Putamen (tissue), 1 donor: ENCODE measurements at places on chromosomes 12 and 14.

DNA sequence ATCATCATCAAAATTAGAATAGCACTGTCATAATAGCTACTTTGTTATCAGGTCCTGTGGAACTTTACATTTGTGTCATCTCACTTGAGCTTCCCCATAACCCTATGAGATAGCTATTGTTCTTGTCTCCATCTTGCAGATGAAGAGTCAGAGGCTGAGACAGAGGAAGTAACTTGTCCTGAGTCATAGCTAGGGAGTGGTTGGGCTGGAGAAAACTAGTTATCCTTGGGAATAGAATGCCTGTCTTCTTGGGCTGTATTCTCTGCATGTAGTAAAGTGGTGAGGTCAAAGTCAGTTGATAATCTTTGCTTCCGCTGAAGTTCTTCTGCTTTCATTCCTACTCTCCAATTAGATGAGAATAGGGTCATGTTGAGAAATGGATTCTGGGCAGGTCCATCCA lies 117.0 kb downstream of the SMOC1 start:
- DNase-seq = no peak

GRCh38 chr12:124592050-124592449 lies 24.6 kb upstream of the NCOR2 start:
- no peak for DNase-seq

DNA sequence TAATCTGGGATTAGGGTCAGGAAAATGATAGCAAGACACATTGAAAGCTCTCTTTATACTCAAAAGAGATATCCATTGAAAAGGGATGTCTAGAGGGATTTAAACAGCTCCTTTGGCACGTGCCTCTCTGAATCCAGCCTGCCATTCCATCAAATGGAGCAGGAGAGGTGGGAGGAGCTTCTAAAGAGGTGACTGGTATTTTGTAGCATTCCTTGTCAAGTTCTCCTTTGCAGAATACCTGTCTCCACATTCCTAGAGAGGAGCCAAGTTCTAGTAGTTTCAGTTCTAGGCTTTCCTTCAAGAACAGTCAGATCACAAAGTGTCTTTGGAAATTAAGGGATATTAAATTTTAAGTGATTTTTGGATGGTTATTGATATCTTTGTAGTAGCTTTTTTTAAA lies 25.4 kb upstream of the PLEKHD1 start:
- no peak for DNase-seq

- no peak for DNase-seq
These were observed 22.5 kb downstream of the SYNE3 start for GRCh38 chr14:95493976-95494375.

- DNase-seq = no peak
These were observed 31.0 kb downstream of the TMEM116 start for GRCh38 chr12:111981987-111982386.

- DNase-seq = no peak
These were observed 121.4 kb downstream of the TRMT5 start for GRCh38 chr14:60859525-60859924.

DNA sequence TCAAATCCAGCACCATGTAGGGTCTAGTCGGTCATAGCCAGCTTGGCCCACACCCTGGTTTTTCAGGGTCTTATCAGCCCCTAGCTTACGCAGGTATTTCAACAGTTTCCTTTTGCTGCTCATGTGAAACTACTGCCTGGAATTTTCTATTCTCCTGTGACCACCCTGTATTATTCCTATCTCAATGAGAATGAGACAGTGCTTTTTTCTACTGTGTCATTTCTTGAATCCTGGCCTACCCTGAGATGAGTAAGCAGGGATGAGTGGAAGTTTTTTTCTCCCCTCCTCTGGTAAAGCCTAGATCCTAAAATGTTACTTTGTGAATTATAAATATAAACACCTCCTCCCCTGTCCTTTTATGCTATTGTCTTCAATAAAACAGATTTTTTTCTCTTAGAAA lies 62.7 kb upstream of the ARID2 start:
- no peak for DNase-seq

DNA sequence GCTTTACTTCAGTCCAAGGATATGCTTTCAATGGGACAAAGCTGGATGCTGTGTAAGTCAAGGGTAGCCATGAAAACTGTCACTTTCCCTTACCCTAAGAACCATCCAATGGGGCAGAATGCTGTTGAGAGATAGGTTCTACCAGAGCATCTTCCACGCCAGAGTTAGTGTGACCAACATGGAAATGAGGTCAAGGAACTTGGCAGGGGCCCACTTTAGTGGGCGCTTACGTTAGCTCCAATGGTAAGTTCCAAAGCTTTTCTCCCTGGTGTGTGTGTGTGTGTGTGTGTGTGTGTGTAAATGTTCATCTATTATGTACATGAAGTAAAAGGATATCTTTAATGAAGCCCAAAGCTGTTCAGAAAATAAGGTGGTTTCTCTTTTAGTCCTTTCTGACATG lies 124.1 kb downstream of the GTF2A1 start:
- DNase-seq = no peak

DNA sequence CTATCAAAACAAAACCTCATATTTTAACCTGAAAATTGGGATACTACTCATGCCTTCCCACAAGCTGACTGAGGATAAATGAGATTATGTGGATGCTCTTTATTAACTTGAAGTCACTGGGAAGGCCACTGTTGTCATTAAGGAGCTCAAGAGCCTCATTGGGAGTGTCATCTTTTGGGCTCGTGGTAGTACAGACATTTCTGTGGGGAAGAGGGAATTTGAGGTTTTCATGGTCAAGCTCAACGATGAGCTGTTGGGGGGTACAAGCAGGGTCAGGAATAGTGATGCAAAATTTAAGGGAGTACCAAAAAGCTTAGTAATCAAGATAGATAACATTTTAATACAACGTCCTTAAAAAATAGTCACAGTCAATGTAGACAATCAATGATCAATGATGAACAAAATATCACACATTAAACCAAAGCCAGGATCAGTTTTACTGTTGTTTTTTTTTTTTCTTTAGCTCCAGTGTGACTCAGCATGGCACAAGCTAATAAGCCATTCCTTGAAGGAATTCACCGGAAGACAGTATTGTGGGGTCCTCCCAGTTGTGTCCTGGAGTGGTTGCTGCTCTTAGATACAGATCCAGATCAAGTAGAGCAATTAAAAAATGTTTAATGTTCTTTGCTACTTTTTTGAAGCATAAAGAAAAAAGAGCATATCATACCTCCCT lies 130.9 kb downstream of the C12orf75 start:
- no peak for DNase-seq

GRCh38 chr12:52874573-52875435 lies 26.0 kb upstream of the KRT78 start:
- DNase-seq = no peak

- no peak for DNase-seq
These were observed 21.1 kb upstream of the FSCB start for GRCh38 chr14:44528180-44528579.

DNA sequence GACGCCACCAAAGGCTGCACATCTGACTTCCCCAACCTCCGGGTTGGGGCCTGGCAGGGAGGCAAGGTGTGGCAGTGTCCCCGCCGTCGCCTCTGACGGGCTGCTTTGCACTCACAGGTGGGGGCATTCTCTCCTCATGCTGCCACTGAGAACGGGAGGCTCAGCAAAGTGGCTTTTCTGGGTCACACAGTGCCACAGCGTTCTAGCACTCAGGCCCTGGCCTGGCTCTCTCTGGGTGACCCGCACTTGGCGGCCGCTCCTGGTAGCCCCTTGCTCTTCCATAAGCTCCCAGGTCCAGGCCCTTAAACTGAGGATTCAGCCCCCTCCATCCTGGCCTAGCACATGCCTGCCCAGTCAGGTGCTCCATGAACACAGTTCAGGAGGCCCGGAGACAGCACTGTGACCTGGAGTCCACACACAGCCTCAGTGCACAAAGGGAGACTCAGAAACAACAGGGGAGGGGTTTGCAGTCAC lies 25.2 kb downstream of the SERPINA1 start:
- DNase-seq = no peak

- DNase-seq = no peak
These were observed 307.3 kb downstream of the EGLN3 start for GRCh38 chr14:33643426-33644181.

- DNase-seq = peak; percentile 72
These were observed 81.5 kb downstream of the DPF3 start for GRCh38 chr14:72812292-72812851.

DNA sequence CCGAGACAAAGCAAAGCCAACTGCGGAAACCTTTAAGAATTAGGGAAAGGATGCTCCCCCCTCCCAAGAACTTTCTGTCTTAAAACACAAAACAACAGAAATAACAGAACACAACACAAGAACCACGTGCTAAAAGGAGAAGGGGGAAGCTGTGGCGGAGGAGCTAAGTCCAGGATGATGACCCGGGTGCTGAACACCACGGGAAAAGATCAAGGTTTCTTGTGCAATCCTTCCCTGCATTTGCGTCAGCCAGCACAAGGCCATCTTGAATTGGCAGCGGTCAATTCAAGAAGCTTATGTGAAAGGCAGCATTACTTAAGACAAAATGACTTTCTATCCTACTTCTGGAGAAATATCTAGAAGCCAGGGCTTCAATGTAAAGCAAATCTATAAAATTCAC lies 11.0 kb upstream of the CREBL2 start:
- no peak for DNase-seq

GRCh38 chr14:95408731-95409476 lies 89.2 kb upstream of the CLMN start:
- no peak for DNase-seq

GRCh38 chr12:2453761-2454090 lies 341.0 kb upstream of the FKBP4 start:
- no peak for DNase-seq

DNA sequence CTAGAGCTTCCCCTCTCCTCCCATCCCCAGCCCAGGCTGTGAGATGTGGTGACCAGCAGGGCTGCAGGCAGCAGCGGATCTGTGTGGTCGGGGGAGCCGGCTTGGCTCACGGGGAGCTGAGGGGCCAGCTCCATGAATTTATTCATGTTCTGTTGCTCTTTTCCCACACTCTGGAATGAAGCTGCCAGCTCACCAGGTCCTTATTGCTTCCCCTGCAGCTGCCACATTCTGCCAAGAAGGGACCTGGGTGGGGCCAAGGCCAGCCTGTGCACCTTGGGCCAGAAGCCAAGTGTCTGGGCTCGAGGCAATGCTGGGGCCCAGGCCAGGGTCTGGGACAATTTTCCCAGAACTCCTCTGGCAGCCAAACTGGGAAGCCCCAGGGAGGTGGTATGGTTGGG lies 2.5 kb upstream of the C1QL4 start:
- DNase-seq = no peak

- DNase-seq = no peak
These were observed 7.4 kb downstream of the SERPINA12 start for GRCh38 chr14:94501588-94502516.

DNA sequence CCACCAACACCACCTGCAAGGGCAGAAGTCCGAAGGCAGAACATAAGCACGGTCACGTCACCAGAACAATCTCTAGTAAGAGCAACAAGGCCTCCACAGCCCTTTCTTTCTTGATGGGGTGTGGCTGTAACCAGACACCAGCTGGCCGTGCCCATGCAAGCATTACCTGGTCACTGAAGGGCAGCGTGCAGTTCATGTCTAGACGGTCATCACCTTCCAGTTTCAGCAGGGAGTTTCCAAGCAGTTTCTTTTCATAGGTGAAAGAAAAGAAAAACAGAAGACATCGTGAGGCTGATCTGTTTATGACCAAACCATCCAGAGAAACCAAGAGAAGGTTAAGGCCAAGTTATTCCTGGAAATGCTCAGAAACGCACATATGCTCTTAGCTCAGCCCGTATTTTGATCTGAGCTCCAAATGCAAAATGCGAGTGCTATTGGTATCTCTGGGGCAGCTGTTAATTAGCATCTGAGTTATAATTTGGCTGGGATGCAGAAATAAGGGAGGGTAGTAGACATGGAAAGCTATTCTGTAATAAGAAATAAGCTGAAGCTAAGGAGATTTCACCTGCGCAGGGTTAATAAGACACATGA lies 42.5 kb downstream of the PRKAB1 start:
- no peak for DNase-seq

GRCh38 chr12:53770281-53770680 lies 18.5 kb upstream of the CISTR start:
- no peak for DNase-seq

- DNase-seq = peak; percentile 20
These were observed 11.9 kb upstream of the SERPINA4 start for GRCh38 chr14:94548999-94549985.

GRCh38 chr12:31029916-31030562 lies 43.6 kb upstream of the DDX11 start:
- DNase-seq = peak; percentile 64

DNA sequence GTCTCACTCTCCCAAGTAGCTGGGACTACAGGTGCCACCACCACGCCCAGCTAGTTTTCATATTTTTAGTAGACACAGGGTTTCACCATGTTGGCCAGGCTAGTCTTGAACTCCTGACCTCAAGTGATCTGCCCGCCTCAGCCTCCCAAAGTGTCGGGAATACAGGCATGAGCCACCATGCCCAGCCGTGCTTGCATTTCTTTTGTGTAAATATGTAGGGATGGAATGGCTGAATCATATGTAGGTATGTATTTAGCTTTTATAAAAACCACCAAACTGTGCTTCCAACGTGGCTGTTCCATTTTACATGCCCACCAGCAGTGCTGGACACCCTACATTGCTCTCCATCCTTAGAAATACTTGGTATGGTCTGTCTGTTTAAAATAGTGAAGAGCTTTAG lies 32.8 kb upstream of the CLMN start:
- DNase-seq = no peak

GRCh38 chr12:110252716-110253115 lies 28.3 kb upstream of the ATP2A2 start:
- no peak for DNase-seq

DNA sequence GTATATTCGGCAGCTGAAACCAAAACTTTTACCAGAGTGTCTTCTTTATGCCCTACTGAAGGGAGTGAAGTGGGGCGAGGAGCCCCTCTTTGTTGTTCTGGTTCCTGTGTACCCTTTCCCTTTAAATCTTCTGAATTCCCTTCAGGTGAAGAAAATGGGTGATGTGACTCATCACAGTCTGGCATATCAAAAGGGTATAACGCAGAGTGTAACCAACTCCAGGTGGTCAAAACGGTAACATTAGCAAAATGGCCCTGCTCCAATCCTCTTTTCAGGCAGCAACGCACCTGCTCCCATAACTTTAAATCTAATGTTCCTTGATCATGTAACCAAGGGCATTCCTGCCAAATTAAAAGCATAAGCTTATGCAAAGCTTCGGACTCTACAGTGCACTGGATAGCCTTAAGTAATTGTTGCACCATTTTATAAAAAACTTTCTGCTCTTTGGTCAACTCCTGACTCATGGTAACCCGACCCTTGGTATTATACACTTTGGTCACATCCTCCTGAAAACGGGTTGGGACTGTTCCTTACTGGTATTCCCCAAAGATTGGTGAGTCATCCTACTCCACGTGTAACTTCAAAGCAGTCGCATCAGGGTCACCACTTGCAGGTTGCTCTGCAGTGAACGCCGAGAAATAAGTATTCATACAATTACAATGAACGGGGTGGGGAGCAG lies 83.1 kb downstream of the KCNMB4 start:
- no peak for DNase-seq

- DNase-seq = no peak
These were observed 40.9 kb downstream of the OSBPL8 start for GRCh38 chr12:76518699-76519098.

- no peak for DNase-seq
These were observed 167.5 kb downstream of the BTG1 start for GRCh38 chr12:91978143-91978542.
